ENCODE measurements at places on chromosomes 7 and 10.

DNA sequence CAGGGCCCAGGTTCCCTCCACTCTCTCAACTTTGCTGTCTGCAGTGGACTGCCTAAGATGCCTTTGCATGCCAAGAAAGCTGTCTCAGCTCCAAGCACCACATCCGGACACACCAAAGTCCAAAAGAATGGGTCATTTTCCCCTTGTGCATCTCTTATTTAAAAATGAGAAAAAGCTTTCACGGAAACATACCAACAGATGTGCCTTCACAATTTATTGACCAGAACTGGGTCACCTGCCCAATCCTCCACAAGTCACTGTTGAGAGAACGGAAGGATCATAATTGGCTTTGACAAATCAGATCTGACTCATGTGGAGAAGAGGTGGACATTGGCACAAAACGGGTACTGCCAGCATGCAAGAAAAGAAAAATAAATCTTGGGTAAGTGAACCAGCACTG, 258.3 kb downstream of the SNX13 start:
- DNase-seq, result no peak

DNA sequence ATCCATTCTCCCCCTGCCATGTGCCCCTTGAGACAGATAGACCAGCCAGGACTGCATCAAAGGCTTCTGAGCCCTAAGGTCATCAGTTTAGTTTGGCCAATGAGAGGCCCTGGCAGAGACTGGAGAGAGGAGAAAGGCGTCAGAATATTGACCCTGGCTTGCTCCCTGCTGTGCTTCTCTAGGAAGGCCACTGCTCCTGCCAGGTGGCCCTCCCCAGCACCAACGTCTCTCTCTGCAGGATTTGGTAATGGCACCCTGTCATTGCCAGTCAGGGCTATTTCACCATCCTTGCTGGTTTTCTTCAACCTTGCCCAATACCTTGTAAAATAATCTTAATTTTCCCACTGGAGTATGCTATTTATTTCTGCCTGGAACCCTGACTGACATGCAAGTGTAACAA, 38.8 kb upstream of the ZRANB1 start:
- DNase-seq, result no peak

- DNase-seq, result no peak
These were observed 192.5 kb upstream of the PCLO start for GRCh38 chr7:83355143-83355542.

DNA sequence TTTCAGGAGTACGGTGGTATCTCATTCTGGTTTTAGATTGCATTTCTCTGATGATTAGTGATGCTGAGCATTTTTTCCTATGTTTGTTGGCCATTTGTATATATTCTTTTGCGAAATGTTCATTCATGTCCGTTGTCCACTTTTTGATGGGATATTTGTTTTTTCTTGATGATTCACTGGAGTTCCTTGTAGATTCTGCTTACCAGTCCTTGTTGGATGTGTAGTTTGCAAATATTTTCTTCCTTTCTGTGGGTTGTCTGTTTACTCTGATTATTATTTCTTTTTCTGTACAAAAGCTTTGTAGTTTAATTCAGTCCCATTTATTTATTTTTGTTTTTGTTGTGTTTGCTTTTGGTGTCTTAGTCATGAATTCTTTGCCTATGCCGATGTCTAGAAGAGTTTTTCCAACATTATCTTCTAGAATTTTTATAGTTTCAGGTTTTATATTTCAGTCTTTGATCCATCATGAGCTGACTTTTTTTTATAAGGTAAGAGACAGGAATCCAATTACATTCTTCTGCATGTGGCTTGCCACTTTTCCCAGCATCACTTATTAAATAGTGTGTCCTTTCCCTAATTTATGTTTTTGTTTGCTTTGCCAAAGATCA, 320.5 kb downstream of the MAGI2 start:
- no peak for DNase-seq

DNA sequence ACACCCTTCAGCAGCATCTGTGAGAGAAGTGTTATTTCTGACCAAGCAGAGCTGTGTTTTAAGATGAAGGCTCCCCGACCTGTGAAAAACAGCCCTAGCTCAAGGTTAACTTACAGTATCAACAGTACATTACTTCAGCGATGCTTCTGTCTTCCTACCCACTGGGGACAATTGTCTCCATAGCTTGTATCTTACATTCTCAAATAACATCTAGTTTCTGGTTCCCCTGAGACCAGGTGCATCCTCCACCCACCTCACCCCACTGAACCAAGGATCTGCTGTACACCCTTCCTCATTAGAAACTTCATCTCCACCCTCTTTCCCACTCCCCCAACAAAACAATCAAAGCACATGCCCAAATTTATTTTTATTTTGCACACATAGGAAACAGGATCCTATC, 102.0 kb downstream of the VOPP1 start:
- no peak for DNase-seq

DNA sequence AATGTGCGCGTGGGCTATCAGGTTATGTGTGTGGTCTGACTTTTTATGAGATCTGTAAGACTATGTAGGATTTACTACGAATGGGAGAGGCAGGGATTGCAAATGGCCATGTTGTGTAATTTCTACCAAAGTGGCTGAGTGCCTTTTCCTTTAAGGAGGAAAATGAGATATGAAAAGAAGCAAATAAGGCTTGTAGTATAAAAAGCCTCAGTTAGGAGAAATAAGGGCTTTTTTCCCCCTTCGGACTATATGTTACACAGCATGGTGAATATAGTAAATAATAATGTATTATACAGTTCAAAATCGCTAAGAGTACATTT, 447 bp upstream of the GPAM start:
- no peak for DNase-seq

- DNase-seq, result no peak
These were observed 311.3 kb upstream of the ZMIZ1 start for GRCh38 chr10:78757344-78757925.

DNA sequence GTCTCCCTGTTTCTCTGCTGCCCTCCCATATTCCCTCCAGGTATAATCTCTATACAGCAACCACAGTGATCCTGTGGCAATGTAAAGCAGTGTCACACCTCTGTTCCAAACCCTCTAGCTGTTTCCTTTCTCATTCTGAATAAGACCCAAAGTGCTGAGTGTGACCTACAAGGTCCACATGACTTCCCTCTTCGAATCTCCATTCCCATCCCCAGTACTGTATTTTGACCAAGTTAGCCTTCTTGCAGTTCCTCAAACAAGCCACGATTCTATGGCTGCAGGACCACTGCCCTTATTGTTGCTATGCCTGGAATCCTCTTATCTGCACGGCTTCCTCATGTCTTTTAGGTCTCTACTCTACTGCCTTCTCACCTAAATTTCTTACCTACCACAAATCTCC, 291.9 kb downstream of the DOCK4 start:
- DNase-seq, result no peak
